ENCODE measurements at places on chromosomes 6 and 20.

GRCh38 chr6:116545651-116546050 lies at the start of gene TRAPPC3L:
TSS of gene TRAPPC3L (minus strand) at chr6:116545684. CDS start at chr6:116545514, 170 bp downstream.
- no peak for DNase-seq

GRCh38 chr20:35463455-35464300 lies 8.3 kb downstream of the CEP250 start:
- DNase-seq: peak; percentile 58

- no peak for DNase-seq
Observed at GRCh38 chr6:26485112-26485780, 14.9 kb upstream of the BTN1A1 start.

DNA sequence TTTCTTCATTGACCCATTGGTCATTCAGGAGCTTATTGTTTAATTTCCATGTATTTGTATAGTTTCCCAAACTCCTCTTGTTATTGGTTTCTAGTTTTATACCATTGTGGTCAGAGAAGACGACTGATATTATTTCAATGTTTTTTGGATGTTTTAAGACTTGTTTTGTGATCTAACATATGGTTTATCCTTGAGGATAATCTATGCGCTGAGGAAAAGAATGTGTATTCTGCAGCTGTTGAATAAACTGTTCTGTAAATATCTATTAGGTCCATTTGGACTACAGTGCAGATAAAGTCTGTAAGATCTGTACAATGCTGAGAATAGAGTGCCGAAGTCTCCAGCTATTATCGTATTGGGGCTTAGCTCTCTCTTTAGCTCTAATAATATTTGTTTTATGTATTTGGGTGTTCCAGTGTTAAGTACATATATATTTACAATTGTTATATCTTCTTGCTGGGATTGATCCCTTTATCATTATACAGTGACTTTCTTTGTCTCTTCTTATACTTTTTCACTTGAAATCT lies 223.3 kb upstream of the ZNF217 start:
- DNase-seq: no peak

- DNase-seq: no peak
Observed at GRCh38 chr6:125743604-125744003, 5.8 kb upstream of the HEY2 start.

- no peak for DNase-seq
Observed at GRCh38 chr6:67640484-67640883, 994.6 kb upstream of the ADGRB3 start.

DNA sequence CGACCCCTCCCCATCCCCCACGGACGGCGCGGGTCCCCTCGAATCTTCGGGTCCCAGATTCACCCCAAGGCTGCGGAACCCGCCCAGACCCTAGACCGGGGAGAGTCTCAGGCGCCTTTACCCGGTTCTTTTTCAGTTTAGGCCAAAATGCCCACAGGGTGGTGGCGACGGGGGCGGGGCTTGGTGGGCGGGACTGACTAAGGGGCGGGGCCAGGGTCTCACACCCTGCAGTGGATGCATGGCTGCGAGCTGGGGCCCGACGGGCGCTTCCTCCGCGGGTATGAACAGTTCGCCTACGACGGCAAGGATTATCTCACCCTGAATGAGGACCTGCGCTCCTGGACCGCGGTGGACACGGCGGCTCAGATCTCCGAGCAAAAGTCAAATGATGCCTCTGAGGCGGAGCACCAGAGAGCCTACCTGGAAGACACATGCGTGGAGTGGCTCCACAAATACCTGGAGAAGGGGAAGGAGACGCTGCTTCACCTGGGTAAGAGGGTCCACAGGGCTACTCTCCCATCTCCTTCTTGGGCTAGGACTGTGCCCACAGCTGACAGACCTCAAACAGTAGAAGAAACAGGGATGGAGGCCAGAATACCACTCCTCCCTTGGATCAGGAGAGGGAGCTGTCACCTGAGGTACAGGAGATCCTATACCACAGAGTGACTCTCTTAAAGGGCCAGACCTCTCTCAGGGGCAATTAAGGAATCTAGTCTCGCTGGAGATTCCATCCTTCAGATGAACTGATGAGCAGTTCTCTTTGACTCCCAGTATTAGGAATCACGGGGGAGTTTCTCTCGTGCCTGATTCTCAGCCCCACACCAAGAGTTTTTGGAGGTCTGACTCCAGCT lies 942 bp downstream of the HLA-E start:
- DNase-seq: peak; percentile 76

- no peak for DNase-seq
Observed at GRCh38 chr6:143394389-143394788, 56.1 kb downstream of the ADAT2 start.

- no peak for DNase-seq
Observed at GRCh38 chr6:19502301-19502700, 334.9 kb upstream of the ID4 start.

- DNase-seq: no peak
Observed at GRCh38 chr20:47358039-47358671, 1.7 kb upstream of the ZMYND8 start.

GRCh38 chr20:59178983-59179595 lies 15.5 kb downstream of the ZNF831 start:
- no peak for DNase-seq

DNA sequence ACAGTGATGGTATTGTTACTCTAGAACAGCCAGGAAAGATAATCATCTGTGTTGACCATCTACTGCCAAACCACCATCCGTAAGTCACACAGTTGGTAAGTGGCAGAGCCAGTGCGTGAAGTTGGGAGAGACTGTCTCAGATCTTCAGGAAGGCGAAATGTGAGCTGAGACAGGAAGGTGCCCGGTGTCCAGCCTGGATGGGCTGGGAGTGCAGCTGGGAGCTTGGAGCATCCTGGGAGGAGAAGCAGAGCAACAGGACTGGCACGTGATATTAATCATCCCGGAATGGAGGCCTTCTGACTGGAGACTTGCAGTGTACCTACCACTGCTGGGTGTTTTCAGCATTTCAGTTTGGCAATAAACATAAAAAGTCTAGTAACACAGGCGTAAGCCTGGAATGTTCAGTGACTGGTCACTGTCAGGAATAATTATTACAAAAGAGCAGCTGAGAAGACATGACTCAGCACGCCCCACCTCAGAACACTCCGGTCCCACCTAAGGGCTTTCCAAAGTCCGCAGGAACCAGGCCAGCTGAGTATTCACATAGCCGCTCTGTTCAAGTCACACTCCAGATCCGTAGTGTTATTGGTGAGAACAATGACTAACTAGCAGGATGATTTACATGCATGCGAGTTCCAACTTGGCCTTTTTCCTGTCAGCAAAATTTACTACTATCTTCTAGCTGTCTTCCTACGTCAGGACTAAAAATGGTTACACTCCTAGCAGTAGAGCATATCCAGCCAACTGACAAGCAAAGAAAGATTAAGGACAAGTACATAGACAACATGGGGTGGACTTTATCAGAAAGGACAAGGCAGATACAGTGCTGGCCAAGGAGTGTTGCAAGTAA lies 45.1 kb upstream of the PNRC1 start:
- peak; percentile 69 for DNase-seq

DNA sequence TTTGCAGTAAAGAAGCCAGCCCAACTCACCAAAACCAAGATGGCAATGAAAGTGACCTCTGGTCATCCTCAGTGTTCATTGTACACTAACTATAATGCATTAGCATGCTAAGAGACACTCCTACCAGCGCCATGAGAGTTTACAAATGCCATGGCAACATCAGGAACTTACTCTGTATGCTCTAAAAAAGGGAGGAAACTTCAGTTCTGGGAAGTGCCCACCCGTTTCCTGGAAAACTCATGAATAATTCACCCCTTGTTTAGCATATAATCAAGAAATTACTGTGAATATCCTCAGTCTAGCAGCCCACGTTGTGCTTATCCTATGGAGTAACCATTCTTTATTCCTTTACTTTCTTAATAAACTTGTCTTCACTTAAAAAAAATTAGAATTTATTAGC lies 19.4 kb upstream of the TRERF1 start:
- no peak for DNase-seq

- DNase-seq: no peak
Observed at GRCh38 chr6:64014595-64014994, 379.0 kb downstream of the PHF3 start.

GRCh38 chr6:116764629-116764960 lies 924 bp downstream of the FAM162B start:
- DNase-seq: peak; percentile 26

DNA sequence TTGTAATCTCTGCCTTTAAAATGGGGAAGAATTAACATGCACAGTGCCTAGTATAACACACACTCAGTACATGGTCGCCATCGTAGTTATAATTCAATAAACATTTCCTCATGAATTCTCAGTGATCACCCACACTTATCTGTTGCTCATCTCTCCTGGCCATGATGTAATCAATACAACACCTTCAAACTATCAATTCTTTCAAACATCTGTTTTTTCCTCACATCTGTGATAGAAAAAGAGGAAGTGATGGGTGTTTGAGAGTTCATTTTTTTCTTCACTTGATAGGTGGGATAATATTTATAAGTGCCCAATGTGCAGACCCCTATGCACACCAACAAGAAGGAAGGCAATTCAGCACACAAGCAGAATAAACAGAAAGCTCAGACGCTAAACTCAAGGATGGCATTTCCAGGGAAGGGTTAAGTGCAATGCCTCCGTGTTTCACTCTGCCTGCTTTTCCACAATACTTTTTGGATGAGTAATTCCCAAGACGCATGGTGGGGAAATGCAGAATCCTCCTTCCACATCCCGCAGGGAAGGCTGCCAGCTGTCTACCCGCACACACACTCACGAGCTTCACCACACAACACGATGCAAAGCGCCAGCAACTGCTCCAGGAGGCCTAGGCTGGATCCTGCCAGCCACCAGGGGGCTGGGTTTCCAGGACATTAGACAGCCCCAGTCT lies 100.3 kb downstream of the GMPR start:
- DNase-seq: peak; percentile 87

- DNase-seq: no peak
Observed at GRCh38 chr20:60036746-60037499, 78.7 kb downstream of the CDH26 start.

Data from right hindlimb (tissue), 1 donor.